ENCODE measurements at places on chromosomes 3 and 15. TPM values are rescaled to one million over a fixed set of nuclear protein-coding genes. Genes with fewer than 3 reads are reported as not detected.

DNA sequence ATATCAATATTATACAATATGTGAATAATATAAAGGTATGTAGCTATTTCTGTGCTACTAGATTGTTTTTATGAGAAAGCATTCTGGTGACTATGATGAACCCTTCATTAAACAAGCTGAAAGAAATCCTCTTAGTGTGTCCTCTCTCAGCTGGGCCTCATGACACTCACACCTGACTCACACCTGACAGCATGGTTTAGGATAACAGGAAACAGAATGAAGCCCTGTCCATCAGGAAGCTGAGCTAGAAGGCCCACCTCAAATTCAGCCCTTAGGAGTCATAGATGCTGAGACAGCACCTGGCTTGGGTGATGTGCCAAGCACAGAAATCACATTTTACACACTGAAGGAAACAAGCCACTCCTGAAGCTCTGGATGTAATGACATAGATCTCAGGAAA lies 30.8 kb downstream of the CHCHD4 start:
- no peaks in the 10 kb centered on the region for H3K36me3 ChIP-seq
- no peak for DNase-seq
- no peak overlapping the region for H3K4me3 ChIP-seq
- no peaks in the 10 kb centered on the region for H3K4me1 ChIP-seq
- no peak overlapping the region for H3K27ac ChIP-seq

- no peaks in the 10 kb centered on the region for H3K4me1 ChIP-seq
- H3K36me3 ChIP-seq = no peaks in the 10 kb centered on the region
- no peak overlapping the region for H3K27ac ChIP-seq
- peaks cover 5% of the 10 kb centered on the region for H3K27me3 ChIP-seq
Measured at GRCh38 chr3:167973901-167974300, 121.8 kb downstream of the GOLIM4 start.

DNA sequence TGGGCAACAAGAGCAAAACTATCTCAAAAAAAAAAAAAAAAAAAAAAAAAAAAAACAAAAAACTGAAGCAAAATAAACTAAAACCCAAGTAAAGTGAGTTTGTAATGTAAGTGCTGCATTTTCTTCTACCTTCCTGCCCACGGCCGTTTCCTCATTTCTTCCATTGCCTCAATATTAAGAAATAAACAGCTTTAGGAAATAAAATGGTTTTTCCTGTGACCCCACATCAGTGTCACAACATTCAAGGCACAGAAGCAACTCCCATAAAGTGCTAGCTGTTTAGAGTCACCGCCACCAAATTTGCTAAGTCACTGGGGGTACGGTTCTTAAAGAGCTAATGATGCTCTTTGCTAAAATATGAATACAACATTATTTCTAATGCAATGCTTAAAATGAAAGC lies 3.3 kb downstream of the PKM start:
- peak overlapping the region; percentile 97 for H3K27ac ChIP-seq
- H3K4me1 ChIP-seq = peaks cover 66% of the 10 kb centered on the region
- peaks cover 56% of the 10 kb centered on the region for H3K36me3 ChIP-seq
- H3K4me3 ChIP-seq = peak overlapping the region; percentile 93
- peak; percentile 20 for DNase-seq

FAM240A gene
- not detected for total RNA-seq

DNA sequence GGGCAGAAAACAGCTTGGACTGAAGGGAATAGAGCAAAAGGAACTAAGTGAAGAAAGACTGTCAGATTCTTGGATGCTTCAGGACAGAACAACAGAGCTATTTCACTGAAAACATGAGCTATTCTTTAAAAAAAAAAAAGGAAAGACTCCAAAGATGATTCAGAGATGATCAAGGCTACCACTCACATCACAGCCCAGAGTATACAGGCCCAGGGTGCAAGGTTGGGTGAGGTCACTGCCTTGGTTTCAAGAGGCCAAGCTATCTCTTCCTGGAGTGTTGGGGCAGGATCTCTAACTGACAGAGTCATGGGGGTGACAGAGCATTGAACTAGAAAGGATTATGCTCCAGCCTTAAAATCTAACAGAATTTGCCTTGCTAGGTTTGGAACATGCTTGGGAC lies 118.1 kb downstream of the AGBL1 start:
- peaks cover 2% of the 10 kb centered on the region for H3K27me3 ChIP-seq
- no peaks in the 10 kb centered on the region for H3K4me1 ChIP-seq
- no peak overlapping the region for H3K4me3 ChIP-seq
- DNase-seq = no peak
- H3K36me3 ChIP-seq = no peaks in the 10 kb centered on the region

DNA sequence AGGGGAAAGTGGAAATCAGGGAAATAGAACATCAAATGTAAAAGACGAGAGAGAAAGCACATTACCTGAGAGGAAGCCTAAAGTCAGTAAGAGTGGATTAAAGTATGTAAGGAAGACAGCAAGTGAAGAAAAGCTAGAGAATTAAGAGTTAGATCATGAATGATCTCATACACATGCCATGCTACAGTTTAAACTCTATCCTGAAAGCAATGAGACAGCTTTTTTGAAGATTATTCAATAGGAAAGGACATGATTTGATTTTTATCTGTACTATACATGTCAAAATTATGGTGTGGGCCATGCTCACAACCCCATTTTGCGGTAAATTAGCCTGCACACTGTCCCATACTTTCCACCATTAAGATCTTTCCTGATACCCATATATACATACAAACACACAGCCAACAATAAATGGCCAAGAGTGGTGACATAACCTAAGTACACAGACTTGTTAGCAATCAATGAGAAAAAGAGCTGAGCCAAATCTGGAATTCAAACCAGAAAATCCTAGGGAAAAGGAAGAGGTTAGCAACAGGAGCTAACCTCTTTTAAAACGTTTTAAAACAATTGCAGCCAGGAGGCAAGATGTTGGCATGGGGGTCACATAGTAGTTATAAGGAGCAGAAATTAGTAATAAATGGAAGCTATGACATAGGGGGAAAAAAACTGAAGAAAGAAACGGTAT lies 4.5 kb downstream of the MYO9A start:
- H3K36me3 ChIP-seq = no peaks in the 10 kb centered on the region
- H3K4me3 ChIP-seq = no peak overlapping the region
- no peak overlapping the region for H3K27ac ChIP-seq
- H3K4me1 ChIP-seq = peaks cover 23% of the 10 kb centered on the region
- DNase-seq = no peak
- peaks cover 11% of the 10 kb centered on the region for H3K27me3 ChIP-seq

GRCh38 chr3:132255041-132255745 lies 62.0 kb upstream of the ACP3 start:
- H3K4me3 ChIP-seq = no peak overlapping the region
- H3K27ac ChIP-seq = no peak overlapping the region
- no peak for DNase-seq
- H3K36me3 ChIP-seq = no peaks in the 10 kb centered on the region
- H3K4me1 ChIP-seq = no peaks in the 10 kb centered on the region

FGF12 gene
- not detected for total RNA-seq

GP5 gene
- 1.3 TPM for total RNA-seq

SKOR1 gene
- 0.30 TPM for total RNA-seq

DNA sequence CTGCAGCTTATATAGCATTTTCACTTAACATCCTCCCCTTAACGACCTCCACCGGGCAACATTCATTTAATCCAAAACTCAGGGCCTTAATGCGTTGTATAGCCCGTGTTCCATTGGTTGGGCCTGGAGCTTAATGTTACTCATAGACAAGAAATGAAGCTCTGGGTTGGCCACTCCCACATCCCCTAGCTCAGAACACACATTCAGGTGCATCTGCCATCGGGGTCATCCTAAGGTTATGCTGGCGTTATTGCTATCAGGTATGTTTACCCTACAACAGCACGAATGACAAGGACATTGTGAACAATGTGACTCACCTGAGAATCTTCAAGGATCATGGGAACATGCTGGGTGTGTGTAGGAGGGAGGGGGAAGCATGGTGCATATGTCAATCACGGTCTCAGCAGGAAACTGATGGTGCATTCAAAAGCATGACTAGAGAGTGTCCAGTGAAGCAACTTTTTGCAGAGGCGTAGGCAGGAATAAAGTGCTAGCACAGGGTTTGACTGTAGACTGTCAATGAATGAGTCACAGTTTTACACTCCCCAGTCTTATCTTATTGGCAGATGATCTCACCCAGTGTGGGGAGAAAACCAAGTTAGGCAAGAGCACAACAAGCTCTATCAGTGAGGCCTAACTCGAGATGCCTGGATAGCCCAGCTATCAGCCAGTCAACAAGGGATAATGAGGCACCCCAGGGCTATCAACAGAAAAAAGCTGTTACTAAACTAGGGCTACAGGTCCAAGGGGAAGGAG lies 402.1 kb upstream of the MCTP2 start:
- no peak for DNase-seq
- H3K4me3 ChIP-seq = no peak overlapping the region
- H3K27ac ChIP-seq = no peak overlapping the region

TICRR gene
- 28.8 TPM for total RNA-seq

- no peak for DNase-seq
- H3K27ac ChIP-seq = no peak overlapping the region
- H3K4me3 ChIP-seq = no peak overlapping the region
- H3K27me3 ChIP-seq = peaks cover 17% of the 10 kb centered on the region
- no peaks in the 10 kb centered on the region for H3K4me1 ChIP-seq
- no peaks in the 10 kb centered on the region for H3K36me3 ChIP-seq
Measured at GRCh38 chr15:91578511-91578910, 275.0 kb upstream of the SLCO3A1 start.

CHRM5 gene
- total RNA-seq = not detected

- peaks cover 6% of the 10 kb centered on the region for H3K27me3 ChIP-seq
- peak overlapping the region; percentile 75 for H3K4me3 ChIP-seq
- H3K36me3 ChIP-seq = no peaks in the 10 kb centered on the region
Measured at GRCh38 chr15:25933456-25934158, 70.5 kb upstream of the ATP10A start.

CLDN16 gene
- not detected for total RNA-seq

- H3K36me3 ChIP-seq = no peaks in the 10 kb centered on the region
- H3K27me3 ChIP-seq = no peaks in the 10 kb centered on the region
- H3K4me3 ChIP-seq = no peak overlapping the region
- peaks cover 7% of the 10 kb centered on the region for H3K4me1 ChIP-seq
- peak overlapping the region; percentile 57 for H3K27ac ChIP-seq
- DNase-seq = peak; percentile 77
Measured at GRCh38 chr15:66566963-66567531, 1.2 kb upstream of the LCTL start.

SNX33 gene
- total RNA-seq = 0.60 TPM

- DNase-seq = no peak
Measured at GRCh38 chr15:57221134-57221533, 155.2 kb upstream of the CGNL1 start.

DNA sequence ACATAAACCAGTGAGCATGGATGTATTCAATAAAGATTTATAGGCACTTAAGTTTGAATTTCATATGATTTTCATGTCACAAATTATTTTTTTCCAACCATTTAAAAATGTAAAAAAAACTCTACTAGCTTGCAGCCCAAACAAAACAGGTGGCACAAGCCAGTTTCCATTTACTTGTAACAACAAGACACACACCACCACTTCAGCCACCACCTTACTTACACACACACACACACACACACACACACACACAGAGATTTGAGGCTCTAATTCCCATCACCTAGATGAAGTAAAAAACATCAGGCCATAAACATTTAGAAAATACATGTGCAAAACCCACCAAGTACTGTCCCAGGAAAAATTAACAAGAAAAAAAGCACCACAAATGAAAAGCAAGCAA lies 25.3 kb downstream of the MYO9A start:
- no peak for DNase-seq
- H3K36me3 ChIP-seq = peaks cover 1% of the 10 kb centered on the region
- H3K4me1 ChIP-seq = no peaks in the 10 kb centered on the region
- no peak overlapping the region for H3K4me3 ChIP-seq
- H3K27ac ChIP-seq = no peak overlapping the region

AHSG gene
- not detected for total RNA-seq

DNA sequence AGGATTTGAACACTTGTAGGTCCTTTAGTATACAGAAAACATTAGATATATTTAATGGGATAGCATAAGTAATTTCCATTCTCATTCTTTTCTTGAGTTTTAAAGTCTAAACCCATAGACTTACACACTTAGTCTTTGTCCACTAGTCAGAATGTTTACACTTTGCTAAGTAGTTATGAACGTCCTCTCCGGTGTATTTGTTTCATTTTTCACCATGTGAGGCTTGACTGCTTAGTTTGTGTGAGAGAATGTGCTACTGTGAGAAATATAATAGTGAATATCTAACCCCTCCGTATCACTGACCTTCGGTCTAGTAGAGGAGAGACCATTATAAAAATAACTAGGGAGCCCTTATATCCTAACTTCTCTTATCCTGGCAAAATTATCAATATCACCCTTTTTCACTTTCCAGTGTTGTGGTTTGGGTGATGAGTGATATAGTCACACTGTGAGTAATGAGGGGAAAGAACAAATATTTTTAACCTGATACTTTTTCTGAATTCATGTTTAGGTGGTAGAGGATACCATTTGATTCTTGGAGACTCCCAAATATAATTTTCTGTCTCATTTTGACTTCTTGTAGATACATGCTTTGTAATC lies 122.4 kb downstream of the UBE2E2 start:
- DNase-seq = no peak
- H3K4me3 ChIP-seq = no peak overlapping the region
- no peak overlapping the region for H3K27ac ChIP-seq
- no peaks in the 10 kb centered on the region for H3K36me3 ChIP-seq

USP13 gene
- 9.6 TPM for total RNA-seq

DNA sequence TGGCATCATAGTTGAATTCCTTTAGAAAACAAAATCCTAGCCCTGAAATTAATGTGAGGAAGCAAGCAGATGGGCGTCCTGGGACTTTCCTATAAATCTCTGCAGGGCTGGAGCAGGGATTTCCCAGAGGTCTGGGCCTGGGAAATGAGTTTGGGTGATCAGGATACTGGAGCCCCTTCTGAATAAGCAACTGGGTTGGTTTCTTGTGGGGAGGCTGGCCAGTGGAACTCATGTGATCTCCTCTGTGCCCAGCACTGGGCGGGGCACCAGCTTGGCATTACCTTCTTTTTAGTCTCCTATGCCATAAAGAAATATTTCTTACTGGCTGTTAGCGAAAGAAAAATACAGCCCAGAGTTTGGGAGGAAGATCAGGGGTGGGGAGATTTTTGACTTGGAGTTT lies 1.7 kb downstream of the THSD4 start:
- no peak overlapping the region for H3K27ac ChIP-seq
- no peak overlapping the region for H3K4me3 ChIP-seq
- no peak for DNase-seq
- H3K27me3 ChIP-seq = peaks cover 37% of the 10 kb centered on the region

FRMD4B gene
- total RNA-seq = 6.9 TPM

ST3GAL6 gene
- 0.07 TPM for total RNA-seq

DNA sequence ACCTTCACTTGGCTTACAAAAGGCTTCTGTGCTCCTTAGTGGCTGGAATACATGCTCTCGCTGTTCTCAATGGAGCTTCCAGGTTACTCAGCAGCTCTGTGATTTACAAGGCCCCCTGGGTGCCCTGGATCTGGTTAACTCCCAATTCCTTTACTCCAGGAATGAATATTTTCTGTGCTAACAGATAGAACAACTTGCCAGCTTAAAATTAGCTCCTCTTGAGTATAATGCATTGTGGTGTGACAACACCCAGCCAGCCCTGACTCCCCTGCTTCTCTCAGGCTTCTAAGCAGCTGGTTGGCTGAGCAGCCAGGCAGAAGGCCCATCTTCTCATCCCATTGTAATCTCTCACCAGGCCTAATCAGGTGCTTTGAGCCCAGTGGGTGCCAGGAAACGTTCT lies 246.4 kb downstream of the ALCAM start:
- DNase-seq = no peak
- H3K4me1 ChIP-seq = no peaks in the 10 kb centered on the region
- H3K4me3 ChIP-seq = no peak overlapping the region
- no peaks in the 10 kb centered on the region for H3K36me3 ChIP-seq
- no peaks in the 10 kb centered on the region for H3K27me3 ChIP-seq
- H3K27ac ChIP-seq = no peak overlapping the region
